ENCODE measurements at places on chromosomes 11 and 22.

DNA sequence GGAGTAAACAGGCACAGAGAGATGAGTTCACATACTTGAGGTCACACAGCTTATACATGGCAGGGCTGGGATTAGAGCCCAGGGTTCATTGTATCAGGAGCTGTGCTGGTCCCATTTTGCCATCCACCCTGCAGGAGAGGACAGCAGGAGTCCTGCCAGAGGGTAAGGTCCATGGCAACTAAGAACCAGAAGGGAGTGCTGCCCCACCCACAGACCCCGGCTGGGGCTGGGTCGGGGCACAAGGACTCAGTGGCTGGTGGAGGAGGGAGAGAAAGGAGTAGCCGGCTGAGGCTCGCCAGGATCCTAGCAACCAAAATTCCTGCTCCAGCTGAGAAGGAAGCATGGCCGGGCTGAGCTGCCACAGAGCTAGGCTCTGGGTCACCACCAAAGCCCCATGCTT is 25.9 kb upstream of the TP53I11 start:
- no peak for DNase-seq

GRCh38 chr22:45473626-45474237 is 29.0 kb upstream of the FBLN1 start:
- no peak for DNase-seq

GRCh38 chr22:30984317-30984716 is 15.3 kb downstream of the TUG1 start:
- DNase-seq, result no peak

GRCh38 chr11:43933608-43934551 is 8.6 kb upstream of the C11orf96 start:
- no peak for DNase-seq

DNA sequence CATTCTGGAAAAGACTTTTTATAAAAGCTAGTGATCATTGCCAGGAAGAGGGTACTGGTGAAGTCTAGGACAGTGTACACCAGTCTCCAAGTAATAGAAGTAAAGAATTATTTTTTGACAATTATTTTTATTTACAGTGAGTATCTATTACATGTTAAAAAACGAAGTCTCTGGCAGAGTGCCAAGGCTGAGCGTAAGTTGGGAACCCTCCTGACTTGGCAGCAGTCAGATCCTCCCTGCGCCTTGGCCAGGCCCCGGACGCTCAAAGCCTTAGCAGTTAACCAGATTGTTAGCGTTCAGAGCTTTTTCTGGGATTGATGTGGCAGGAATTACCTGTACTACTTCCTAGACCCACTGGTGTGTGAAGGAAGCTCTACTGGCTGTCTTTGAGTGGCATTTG is 38.1 kb upstream of the CTTN start:
- no peak for DNase-seq

DNA sequence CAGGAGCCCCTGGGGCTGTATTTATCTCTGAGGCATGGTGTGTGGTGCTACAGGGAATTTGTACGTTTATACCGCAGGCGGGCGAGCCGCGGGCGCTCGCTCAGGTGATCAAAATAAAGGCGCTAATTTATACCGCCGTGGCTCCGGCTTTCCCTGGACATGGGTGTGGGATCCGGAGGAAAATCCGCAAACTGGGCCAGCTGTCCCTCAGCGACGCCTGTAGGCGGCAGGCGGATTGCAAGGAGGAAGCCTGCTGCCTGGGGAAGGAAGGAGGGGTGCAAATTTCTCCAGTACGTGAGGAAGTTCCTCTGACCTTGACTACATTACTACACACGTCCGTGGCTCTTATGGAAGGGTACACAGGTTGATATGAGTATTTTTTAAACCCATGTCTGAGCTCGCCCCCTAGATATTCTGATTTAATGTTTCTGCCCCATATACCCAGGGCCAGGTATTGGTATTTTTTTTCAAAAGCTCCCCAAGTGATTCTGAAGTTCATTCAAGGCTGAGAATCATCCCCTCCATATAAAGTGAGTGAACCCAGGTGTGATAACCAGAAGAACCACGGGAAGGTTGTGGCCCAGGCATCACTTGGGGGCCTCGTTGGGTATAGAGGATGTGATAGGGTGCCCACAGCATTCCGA is 2.8 kb downstream of the MYOD1 start:
- no peak for DNase-seq

DNA sequence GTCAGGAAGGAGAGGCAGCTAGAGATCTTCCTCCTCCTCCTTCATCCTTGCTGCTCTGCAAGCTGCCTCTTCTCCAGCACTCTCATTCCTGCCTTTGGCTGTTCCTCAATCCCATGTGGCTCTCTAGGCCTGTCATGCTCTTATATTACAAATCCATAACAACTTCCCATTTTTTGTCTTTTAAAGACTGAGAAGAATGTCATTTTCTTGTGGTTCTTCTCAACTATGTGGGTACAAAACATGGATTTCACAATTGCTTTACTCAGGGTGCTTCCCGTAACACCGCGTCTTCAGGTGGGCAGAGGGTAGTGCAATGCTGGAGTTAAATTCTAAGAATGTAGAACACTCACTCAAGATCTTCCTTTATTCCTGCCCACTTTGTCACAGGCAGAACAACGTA is 6.8 kb upstream of the CAT start:
- no peak for DNase-seq

GRCh38 chr11:115217726-115218311 is 286.4 kb downstream of the CADM1 start:
- DNase-seq, result no peak
